ENCODE measurements at places on chromosomes 7 and 10.

DNA sequence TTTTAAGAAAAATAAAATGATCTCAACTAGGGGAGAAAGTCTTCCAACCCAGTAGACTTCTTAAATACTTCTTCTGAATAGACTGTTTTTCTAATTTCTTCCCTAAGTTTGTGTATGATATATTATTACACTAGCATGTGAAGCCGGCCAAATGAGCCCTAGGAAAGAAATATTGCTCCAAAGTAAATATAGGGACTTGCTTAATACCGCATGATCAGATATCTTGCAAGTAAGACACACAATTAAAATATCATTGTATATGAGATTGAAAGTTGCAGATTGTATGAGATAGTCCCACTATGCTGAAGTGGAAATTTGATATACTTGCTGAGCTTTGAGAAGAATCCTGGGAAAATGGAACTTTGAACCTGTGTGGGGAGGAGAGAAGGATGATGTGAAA, 225.7 kb downstream of the BAMBI start:
- no peak for ATAC-seq

GRCh38 chr7:130444751-130445407, 4.1 kb upstream of the CEP41 start:
- ATAC-seq, result no peak

DNA sequence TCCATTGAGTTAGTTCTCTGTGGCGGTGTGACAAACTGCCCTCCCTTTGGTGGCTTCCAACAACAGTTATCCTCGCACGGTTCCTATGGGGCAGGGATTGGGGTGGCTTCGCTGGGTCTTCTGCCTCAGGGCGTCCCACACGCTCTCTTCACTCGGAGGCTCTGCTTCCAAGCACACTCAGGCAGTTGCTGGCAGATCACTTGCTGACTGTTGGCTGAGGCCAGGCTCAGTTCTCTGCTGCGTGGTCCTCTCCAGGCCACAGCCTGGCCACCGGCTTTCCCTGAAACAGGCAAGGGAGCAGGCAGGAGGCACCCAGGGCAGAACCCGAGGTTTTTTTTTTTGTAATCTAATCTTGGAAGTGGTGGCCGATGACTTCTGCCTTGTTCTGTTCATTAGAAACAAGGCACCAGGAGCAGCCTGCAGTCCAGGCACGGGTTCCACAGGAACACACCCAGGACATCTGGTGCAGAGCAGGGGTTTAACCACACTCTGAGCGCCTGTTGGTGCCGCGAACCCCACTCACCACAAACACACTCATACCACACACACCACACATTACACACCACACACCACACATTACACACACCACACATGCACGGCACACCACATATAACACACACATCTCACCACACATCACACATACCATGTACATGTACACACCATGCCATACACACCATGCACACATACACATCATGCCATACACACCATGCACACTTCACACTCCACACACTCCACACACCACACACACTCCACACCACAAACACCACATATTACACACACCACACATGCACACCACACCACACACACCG, 112.2 kb downstream of the PTPN20 start:
- ATAC-seq, result no peak

- peak; percentile 93 for ATAC-seq
These were observed 77.6 kb upstream of the EN2 start for GRCh38 chr7:155380221-155380861.

- no peak for ATAC-seq
These were observed 77.9 kb downstream of the HERPUD2 start for GRCh38 chr7:35617041-35617440.

DNA sequence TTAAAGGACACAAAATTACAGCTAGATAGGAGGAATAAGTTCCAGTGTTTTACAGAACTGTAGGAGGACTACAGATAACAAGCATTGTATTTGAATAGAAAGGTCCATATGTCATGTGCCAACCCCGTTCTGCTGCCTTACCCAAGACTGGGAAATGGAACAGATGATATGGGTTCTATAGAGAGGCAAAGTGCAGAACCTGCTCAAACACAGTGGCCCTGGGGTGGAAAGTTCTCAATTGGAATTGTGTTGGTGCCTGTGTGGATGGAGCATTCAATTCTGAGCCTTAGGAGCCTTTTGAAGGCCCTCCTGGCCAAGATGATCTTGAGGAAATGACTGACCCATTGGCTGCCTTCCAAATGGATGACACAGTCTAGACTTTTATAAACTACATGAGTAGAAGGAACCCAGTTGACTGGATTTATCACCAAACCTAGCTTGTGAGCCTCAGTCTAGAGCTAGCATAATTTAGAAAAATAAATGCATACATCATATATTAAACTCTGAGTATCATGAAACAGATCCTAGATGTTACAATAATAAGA, 4.1 kb upstream of the PRSS1 start:
- no peak for ATAC-seq

DNA sequence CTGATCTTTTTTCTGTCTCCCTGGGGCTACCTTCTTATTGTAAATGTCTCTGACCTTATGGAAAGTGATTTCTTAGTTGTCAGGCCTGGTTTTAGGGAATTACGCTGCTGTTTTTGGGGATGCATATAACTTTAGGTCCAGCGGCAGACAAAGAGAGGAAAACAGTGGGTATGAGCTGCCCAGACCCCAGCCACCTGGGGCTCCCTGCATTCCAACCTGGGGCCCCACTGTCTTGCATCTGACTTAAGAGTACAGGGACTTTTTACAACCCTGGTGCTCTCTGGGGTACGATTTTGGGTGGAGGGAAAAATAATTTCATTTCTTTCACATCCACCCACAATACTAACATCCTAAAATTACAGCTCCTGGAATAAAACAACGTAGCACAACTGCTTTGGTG, 119.4 kb downstream of the PRPF18 start:
- no peak for ATAC-seq

DNA sequence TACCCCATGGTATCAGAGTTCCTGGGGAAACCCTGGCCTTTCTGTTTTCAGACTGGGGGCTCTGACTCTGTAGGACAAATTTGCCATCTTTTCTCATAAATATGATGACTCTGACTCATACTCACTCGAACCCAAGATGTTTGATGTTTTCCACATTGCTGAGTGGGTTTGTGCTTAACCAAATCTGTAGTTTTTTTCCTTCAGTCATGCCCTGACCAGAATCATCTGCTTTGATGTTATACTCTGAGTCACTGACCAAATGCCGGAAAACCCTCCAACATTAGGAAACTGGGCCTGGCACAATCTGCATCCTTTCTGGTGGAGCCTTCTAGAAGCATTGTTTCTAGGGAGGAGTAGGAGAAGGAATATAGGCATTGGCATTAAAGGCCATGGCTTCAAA, 118.7 kb downstream of the C10orf105 start:
- no peak for ATAC-seq

- ATAC-seq, result peak; percentile 79
These were observed at the start of gene PIK3AP1 for GRCh38 chr10:96720422-96721206. Gene PIK3AP1, minus strand, starts transcription at chr10:96720514. Its CDS starts 120 bp downstream, at chr10:96720394.

GRCh38 chr10:69728335-69728870, 73.3 kb upstream of the COL13A1 start:
- ATAC-seq, result no peak

DNA sequence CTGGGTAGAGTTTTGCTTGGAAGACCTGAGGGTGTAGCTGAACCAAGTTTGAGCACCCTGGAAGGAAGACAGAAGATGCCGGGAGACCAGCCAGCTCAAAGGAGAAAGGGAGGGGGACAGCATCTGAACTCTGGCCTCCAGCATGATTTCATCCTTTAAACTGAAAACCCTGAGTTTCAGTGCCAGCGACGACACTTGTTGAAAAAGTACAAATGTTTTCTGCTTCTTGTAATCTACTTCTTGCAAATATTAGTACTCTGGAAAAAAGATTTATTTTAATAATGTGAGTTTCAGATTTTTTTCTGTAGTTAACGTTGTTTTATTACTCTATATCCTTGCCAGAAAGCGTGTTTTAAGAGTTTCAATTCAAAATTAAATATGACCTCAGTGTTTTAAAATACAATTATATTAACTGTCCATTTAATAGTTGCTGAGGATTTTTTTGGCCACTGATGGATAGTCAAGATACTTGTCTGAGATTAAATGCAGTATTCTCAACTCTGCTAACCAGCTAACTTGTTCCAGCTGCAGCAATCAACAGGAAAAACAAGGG, 227.7 kb downstream of the MGMT start:
- ATAC-seq, result no peak

DNA sequence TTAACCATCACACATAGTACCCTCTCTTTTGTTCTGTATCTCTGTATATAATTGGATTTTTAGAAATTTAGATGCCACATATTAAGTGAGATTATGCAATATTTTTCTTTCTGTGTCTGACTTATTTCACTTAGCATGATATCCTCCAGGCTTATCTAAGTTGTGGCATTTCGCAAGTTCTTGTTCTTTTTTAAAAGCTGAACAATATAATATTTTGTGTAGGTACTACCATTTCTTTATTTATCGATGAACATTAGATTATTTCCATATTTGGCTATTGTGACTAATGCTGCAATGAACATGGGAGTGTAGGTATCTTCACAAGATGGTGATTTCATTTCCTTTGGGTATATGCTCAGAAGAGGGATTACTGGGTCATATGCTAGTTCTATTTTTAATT, 295.0 kb downstream of the SUGCT start:
- no peak for ATAC-seq

DNA sequence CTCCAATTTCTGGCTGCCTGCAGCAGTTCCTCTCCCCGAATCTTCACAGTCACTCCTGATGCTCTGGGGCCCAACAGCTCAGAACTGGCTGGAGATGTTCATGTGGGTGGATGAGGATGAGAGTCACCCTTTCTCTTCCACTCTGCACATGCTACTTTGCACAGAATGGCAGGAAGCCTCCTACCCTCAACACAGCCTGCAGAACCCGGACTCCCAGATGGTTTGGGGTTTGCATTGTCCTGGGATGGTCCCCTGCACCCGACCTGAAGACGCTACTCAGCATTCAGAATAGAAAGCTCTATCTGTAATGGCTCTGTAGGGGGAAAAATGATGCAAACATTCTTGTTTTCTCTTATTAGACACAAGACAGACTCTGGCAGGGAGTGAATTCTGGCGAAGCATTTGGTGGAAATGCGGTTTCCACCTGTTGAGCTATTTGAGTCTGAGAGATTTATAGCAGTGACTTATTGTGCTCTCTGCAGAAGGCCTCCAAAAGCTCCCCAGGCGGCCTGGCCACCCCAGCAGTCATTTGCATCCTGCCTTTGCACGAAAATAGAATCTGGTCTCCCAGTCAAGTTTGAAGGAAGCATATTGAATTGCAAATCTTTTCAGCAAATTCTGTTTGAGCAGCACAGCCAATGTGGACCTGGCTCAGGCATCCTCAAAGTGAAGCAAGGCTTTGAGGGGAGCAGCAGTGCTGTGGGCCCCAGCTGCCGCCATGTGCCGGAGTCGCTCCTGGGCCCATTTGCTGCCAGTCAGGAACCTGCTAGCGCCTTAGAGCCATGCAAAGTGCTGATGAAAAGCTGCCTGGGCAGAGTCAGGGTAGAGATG, 309.3 kb downstream of the TCERG1L start:
- no peak for ATAC-seq

GRCh38 chr7:84665339-84665738, 470.8 kb upstream of the SEMA3A start:
- no peak for ATAC-seq

- ATAC-seq, result peak; percentile 69
These were observed 68.9 kb upstream of the CCDC71L start for GRCh38 chr7:106729720-106730385.

- no peak for ATAC-seq
These were observed 131.3 kb upstream of the NPS start for GRCh38 chr10:127417686-127418401.

GRCh38 chr10:23337616-23338015, 7.0 kb downstream of the C10orf67 start:
- peak; percentile 63 for ATAC-seq

- no peak for ATAC-seq
These were observed 25.0 kb downstream of the ESYT2 start for GRCh38 chr7:158804335-158804734.

- no peak for ATAC-seq
These were observed 472.6 kb upstream of the CNTNAP2 start for GRCh38 chr7:145643981-145644380.

DNA sequence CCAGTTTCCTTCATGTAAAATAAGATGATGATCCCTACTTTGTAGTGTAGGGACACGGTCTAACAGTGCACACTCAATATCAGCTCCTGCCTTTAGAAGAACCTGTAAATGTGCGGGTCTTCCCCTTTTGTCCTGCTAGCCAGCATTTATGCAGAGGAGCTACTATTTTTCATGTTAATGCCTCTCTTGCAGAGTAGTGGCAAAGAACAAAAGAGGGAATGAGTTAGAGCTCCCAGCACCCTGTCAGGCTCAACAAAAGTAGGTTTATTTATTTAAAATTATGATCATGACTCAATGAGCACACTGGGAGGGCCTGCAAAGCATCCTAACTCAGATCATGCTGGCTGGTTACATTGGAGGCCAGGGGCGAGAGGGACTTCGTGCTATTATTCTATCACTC, 414.5 kb upstream of the COBL start:
- ATAC-seq, result no peak

GRCh38 chr10:104445359-104445758, 91.7 kb downstream of the CFAP58 start:
- no peak for ATAC-seq

DNA sequence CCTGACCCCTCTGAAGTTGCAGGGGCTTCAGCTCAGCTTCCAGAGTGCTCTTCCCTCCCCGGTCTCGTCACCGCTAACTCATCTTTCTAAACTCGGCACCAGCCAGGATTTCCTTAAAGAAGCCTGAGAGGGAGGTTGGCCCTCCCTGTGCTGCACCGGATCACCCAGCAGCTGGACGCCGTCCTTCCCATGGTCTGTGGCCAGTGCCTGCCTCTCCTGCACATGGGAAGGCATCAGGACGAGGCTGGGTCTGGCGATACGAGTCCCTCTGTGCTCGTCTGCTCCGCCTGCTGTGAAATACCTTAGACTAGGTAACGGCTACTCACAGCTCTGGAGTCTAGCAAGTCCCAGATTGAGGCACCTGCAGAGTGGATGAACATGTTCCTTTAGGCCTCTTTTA, 179.1 kb downstream of the ZMYND11 start:
- no peak for ATAC-seq

GRCh38 chr10:71880425-71881306, 29.6 kb upstream of the PSAP start:
- ATAC-seq, result no peak

- ATAC-seq, result no peak
These were observed 5.2 kb downstream of the YKT6 start for GRCh38 chr7:44206008-44206407.

- ATAC-seq, result no peak
These were observed 512.5 kb downstream of the DNAJB6 start for GRCh38 chr7:157849341-157849596.
